ENCODE measurements at places on chromosomes 3 and 15.

DNA sequence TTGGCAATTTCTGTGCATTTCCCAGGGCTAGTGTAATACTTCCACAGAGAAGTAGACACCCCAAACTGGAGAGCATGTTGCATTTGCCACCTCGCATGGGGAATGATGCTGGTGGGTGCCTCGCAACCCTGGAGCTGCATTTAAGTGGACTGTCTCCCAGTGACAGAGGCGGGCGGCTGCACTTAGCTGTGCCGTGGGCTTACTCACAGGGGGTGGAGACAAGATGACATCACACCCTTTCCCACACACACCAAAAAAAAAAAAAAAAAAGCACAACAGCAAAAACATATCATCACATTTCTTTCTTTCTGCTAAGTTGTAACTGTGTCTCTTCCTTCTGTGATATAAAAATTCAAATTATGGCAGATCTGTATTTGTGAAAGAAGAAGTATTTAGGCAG lies at the start of gene ABI3BP:
Gene ABI3BP, minus strand, starts transcription at position 113 of the 400 bp plus-strand sequence. Its CDS starts 37 bp downstream, at position 76.
- DNase-seq, result no peak

GRCh38 chr15:50633653-50634052 lies 52.9 kb downstream of the TRPM7 start:
- DNase-seq, result no peak

DNA sequence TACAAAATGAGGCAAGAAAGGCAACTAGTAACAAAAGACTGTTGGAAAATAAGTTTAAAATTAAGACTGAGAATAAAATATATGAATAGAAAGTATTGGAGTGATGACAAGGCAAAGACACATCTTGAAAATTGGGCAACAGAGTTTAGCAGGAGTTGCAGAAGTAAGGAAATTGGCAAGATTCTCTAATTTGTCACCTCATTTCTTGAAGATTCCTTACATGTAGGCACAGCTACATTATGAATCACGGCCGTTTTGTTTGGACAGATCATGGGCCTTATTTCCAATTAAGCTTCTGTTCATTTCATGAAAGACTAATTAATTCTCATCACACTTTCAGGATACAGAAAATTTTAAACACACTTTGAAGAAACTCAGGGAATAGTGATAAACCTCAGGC lies 170.1 kb downstream of the ROBO1 start:
- DNase-seq, result no peak

DNA sequence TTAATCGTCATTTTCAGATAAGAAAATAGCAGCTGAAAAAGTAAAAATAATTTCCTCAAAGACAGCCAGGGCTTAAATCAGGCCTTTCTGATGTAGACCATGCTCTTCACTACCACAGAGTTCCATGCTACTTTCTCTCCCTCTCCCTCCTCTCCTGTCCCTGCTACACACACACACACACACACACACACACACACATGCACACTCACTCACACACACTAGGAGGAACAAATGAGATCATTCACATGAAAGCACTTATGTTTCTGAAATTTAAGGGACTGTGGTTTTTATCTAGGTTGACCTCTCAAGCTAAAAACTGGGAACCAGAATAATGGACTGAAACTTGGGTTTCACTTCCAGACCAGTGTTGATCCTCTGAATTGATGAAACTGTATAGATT lies 4.1 kb upstream of the PSMA4 start:
- no peak for DNase-seq

- DNase-seq, result peak; percentile 26
Observed at GRCh38 chr15:55587321-55588069, 650 bp downstream of the PYGO1 start.

GRCh38 chr3:134974624-134975023 lies 179.6 kb downstream of the EPHB1 start:
- DNase-seq, result no peak

DNA sequence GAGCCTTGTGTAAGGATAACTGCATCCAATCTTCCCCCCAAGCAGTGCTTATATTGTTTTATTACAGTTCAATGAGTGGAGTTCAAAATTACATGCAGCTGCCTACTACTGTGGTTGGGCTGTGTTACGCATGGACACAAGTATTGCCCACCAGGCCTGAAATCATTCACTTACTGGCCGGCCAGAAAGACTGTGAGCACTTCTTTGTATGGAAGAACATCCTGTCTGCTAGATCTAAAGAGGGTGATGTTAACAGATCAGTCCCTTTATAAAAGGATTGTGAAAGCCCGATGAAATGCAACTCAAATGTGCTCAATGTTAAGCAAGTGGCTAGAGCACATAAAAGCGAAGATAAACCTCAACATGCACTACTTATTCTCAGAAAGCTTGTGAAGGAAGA lies 132.5 kb downstream of the FOXP1 start:
- DNase-seq, result no peak

DNA sequence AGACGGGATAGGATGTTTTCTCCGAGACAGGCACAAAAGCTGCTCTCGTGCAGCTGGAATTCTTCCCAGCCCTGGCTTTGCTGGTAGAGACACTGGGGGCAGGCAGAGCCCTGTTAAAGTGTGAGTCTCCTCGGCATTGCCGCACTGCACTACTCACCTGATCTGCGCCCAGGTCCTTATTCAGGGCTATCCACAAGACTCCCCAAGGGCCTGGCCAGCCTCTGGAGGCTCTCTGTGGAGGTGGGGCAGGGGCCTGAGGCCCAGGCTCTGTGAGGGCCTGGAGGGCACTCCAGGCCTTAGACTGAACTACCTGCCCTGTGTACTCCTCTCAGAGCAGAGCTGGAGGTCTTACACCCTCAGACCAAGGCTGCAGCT lies 48.4 kb downstream of the KY start:
- DNase-seq, result no peak

DNA sequence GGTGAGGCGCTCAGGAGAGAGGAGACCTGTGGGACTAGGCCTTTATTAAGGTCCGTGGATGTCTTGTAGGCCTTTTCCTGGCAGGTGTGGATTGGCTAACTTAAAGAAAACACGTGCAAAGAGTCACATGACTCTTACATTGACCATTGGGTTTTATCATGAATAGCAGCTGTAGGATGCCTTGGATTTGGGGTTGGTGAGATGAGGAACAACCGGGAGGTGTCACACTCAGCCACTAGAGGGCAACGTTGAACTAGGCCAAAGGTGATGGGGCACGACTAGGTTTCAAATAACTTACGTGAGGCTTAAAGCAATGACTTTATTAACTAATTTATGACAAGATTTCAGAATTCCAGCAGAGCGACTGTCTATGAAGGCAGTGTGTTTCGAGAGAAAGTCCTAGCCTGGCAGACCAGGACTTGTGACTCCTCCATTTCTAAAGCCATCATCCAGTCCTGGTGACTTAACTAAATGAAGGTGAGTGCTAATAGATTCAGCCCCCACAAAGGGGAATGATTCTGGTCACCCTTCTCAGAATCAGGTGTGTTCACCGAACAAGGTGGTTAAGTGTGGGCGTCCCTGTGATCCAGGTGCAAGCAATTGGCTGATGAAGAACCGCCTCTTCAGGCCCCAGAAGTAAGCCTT lies 345.6 kb downstream of the MCTP2 start:
- no peak for DNase-seq

- no peak for DNase-seq
Observed at GRCh38 chr3:150737874-150738679, 24.9 kb downstream of the SIAH2 start.

DNA sequence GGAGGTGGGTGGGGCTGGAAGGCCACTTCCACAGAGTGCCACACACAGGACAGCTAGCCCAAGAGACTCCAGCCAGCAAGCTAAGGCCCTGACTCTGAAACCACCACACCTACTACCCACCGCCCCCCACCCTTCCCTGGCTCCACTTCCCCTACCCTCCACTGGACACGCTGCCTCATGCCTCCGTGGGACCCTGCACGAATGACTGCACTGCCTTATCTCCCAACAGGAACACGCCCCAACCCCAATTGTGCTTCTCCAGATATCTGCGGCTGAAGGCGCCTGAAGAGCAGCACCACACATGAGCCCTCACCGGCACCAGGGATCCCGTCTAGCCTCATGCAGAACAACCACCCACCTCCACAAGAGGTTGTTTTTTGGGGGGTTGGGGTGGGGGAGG lies 2.7 kb downstream of the LINGO1 start:
- no peak for DNase-seq

GRCh38 chr3:11543141-11543947 lies 100.4 kb downstream of the VGLL4 start:
- DNase-seq, result no peak

- DNase-seq, result no peak
Observed at GRCh38 chr3:4514321-4514720, 21.2 kb downstream of the ITPR1 start.

DNA sequence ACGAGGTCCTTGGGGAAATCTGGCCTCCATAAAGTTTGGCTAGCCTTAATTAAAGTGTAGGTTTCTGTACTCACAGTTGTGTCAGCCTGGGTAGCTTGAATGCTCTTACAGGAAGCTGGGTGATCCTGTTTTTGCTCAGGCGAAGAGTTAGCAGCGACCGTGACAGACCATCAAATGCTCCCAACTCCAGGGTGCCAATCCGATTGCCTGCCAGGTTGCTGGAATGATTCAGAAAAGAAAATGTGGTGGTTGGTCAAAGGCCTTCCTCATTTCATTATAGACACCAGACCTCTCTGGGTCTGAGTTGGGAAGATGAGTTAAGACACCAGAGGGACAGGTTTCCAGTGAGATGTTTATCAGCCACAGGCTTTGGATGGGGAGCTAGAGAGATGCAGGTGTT lies 86.0 kb downstream of the LRIG1 start:
- DNase-seq, result no peak

Data from amygdala (tissue), 56 donors.